ENCODE measurements at places on chromosomes 5 and 9.

DNA sequence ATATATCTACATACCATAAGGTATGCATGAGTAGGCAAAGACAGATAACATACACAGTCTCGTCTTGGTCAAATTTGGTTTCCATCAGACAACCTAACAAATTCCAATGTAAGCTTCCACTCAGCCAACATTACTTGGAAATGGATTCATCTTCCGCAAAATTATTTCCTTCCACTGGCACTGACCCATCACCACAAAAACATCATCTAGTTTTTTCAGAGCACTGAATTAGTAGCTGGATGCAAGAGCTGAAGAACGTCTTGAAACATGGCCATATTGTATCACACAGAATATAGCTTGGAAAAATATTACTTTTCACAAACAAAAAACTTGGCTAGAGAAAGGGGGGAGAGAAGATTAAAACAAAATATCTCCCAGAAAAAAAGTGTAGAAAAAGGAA lies 73.5 kb downstream of the EFNA5 start:
- no peak for DNase-seq

GRCh38 chr9:69322256-69322655 lies 2.8 kb upstream of the ENTREP1 start:
- no peak for DNase-seq

DNA sequence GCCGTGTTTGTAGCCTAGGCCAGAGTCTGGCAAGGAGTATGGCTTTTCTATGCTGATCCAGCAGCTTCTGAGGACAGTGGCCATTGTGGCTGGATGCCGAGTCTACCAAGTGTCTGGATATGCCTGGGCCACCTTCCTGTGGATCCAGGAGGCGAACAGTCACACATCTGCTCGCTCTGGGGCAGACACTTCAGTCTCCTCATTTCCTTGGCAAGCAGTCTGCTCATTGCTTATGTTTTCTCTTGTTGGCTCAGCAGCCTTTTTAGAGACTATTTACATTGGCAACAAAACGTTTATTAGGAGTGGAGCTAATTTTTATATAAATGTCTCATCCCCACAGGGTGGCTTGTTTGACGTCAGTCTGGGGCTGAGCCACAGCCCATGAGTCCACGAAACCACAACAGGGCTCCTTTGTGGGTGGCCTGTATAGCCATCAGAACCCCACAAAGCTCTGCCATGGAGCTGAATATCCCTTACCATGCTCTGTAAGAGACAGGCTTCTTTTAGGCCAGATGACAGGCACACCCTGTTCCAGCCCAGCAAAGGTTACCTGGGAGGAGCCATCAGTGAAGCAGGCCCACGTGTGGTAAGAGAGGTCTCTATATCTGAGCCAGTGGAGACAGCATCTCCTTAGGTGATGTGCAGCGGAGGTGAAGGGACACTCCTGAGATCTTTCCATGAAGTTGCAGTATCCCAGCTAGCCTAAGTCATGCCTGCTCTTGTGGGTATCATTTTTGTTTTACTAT lies 221.7 kb downstream of the DIRAS2 start:
- DNase-seq, result no peak

DNA sequence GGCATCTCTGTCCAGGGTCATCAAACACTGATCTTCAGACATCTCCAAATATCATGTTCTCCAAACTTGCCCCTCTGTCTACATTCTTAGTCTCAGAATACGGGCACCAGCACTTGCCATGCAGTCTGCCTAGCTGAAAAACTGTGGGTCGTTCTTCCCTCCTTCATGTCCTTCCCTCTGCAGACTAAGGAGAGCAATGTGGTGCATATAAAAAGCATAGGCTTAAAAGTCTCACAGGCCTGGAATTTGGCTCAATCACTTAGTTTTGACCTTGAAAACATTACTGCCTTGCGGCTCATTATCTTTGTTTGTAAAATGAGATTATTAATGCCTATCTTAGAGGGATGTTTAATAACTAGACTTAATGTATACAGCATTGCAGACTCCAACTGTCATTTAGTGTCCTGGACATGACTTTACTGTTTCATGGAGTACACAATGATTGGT lies 362.8 kb downstream of the NPR3 start:
- no peak for DNase-seq

Measured in NCI-H526 treated with DMSO at 0.1 percent for 48 hours (cell line).